ENCODE measurements at places on chromosomes 7 and 10.

DNA sequence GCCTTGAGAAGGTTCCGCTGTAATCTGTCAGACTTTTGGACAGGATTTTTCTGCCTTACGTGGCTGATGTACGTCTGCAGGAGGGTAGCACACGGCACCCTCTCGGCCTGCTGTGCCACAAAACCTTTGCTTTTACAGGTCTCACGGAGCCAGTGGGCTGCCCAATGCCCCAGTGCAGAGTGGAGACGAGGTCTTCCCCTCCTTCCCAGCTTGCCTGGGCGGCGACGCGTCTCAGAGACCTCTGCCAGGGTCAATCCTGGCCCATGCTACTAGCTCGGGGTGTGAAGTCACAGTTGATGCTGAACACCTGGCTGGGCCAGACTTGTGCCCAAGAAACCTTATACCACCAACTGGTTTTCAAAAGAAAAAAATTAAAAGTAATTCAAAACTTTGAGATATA, 526.4 kb downstream of the DNAJB6 start:
- DNase-seq, result no peak

DNA sequence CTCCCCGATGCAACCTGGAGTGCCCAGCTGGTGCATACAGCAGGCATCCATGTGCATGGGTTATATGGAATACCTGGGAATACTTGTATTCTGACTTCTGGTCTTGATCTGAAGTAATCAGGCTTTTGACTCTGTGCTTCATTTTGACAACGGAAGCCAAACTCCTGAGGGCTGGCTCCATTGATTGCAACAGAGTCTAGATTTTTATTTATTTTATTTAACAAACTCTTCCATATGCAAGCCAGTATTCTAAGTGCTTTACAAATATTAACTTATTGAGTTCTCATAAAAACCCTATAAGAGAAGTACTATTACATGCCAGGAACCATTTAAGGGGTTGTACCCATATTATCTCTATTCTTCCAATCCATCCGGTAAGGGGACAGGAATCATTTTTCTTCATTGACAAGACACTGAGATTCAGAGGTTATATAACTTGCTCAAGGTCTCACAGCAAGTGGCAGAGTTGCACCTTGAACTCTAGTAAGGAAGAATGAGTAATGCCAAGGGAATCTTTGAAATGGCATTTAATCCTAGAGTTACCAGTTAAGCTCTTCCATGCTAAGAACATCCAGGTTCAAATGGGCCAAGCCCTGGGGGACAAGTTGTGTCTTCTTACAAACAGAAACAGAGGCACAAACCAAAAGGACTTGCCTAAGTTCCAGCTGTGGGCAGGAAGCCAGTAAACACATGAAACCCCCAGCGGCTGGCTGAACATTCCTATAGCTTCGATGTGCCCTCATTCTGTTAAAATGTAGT, 241.0 kb downstream of the WDR11 start:
- no peak for DNase-seq

- no peak for DNase-seq
Observed at GRCh38 chr7:140657891-140658290, 14.9 kb upstream of the ADCK2 start.

- DNase-seq, result peak; percentile 23
Observed at GRCh38 chr10:11625019-11625735, 13.7 kb upstream of the USP6NL start.

DNA sequence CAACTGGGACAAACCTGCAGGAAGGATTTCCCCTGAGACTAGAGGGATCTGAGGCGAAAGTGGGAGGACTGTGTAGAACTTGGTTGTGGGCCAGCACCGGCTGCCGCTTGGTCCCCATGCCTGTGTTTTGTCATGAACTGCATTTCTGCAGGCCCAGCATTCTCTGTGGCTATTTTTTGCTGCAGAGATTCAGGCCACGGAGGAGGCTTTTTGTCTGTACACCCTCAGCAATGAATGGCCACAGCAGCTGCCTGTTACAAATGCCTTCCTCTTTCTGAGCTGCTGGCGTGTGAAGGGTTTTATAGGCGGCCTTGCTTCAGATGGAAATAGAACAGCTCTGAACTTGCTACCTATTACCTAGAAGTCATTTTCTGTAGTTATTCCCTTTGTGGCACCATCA, 164.4 kb downstream of the SH2D4B start:
- peak; percentile 26 for DNase-seq

GRCh38 chr10:49594594-49594993, 15.5 kb upstream of the SLC18A3 start:
- DNase-seq, result peak; percentile 68

DNA sequence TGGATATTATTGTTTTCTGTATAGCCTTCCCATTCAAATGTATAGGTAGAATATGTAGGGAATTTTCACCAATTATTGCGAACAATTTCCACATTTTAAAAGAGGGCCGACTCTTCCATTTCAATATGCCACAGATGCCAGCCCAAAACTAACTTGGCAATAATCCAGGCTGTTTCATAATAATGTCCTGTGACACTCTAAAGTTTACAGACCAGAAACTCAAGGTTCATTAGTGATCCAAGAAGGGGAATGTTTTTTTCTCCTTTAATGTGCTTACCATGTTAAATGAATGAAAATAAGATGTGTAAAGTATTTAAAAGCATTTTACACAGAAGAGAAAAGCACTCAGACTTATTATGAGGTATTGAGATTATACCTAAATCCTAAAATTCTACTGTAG, 63.0 kb upstream of the FAM3C start:
- no peak for DNase-seq

GRCh38 chr7:13241416-13241815, 554.0 kb downstream of the ARL4A start:
- DNase-seq, result no peak

DNA sequence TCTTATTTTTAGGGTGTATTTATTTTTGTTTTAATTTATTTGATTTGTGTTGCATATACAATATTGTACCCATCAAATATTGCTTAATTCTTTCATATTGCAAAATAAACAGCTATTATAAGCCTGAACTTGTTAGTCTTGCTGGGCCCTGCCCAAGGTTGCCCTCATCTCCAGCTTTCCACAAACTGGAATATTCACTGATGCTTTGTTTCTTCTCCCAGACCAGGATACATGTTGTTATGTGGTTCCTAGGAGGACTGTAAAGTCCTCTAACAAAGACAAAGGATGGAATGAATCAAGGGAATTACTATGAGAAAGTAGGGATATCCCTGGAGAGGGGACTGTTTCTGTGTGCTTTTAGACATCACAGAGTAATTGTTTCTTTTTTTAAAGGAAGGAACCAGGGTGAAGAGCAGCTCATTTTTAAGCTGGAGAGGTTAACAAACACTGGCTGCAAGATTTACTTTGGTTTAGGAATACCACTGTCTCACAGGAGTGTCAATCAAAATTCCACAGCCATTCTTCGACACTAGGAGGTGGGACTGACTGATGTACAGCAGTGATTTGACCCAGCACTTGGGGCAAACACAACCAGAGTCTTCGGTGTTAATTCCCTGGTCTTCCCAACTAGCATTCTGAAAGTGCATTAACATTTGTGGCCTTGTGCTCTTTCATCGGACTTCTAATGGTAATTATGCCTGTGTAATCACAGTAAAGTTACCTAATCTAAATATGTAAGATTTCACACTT, 14.8 kb upstream of the CD36 start:
- no peak for DNase-seq

DNA sequence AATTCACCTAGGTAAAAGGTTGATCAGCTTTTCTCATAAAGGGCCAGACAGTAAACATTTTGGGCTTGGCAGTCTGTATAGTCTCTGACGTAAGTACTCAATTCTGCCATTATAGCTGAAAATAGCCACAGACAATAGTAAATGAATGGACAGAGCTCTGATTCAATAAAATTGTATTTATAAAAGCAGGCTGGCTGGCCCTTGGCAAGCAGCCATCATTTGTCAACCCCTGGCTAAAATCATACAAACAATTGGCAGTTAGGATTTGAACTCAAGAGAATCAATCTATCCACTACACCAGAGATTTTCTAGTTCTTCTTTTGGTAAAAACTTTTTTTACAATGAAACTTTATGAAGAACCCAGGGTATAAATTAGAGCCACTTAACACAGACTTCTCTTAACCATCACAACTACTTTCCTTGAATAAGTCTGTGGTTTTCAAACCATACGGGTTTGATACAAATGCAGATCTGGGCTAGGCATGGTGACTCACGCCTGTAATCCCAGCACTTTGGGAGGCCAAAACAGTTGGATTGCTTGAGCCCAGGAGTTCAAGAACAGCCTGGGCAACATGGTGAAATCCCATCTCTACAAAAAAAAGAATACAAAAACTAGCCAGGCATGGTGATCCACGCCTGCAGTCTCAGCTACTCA, 124.5 kb downstream of the SLC16A9 start:
- DNase-seq, result no peak

DNA sequence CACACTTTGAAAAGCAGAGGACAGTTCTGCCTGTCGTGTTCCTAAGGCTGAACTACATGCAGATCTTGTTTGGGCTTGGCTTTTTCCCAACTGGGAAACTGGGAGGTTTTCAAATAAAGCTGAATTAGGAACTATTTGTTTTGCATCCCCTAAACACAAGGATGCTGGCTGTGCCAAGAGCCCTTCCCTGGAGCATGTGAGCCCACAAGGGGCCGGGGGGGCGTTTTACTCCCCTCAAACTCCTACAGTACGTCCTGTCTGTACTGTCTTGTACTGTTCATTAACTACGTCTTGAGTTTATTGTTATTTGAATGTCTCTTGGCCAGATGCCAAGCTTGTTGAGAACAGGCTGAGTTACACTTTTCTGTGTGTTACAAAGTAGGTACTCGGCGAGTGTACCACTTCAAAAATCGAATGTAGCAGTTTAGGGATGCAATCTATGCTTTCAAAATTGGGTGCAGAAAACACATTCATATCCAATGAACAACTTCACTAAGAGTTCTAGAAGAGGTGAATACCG, 94.9 kb downstream of the GFRA1 start:
- DNase-seq, result no peak

- no peak for DNase-seq
Observed at GRCh38 chr7:80533287-80533686, 21.4 kb upstream of the GNAT3 start.

GRCh38 chr7:112160130-112160770, 45.9 kb downstream of the DOCK4 start:
- no peak for DNase-seq

DNA sequence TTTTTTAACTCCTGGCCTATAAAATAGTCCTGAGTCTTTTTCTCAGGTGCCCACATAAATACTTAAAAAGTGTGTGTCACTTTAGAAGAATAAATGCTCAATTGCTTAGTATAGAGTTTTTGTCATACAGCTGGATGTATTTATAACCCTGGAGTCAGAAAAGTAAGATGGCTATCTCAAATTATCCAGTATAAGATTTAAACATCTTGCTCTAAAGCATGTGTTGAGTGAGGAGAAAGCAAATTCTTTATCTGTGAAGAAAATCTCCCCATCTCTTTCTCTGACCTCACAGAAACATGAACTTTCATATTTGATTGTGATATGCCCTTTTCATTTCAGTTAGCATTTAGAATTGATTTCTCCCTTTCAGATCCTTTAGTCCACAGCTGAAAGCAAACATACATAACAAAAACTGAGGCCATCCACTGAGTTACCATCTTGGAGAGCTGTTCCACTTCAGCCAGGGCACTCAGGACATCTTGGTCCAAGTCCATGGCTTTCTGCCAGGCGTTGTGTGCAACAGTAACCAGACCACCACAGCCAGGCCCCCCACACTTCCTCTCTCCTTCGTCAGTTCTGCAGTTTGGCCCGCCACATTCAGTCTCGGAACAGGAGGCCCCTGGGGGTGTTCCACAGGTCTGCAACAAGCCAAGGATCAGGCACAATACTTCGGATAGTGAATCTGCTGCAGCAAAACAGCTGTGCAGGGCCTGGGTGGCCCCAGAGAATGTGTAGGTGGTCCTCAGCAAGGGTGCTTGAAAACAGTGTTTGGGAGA, 40.9 kb downstream of the DLD start:
- no peak for DNase-seq

GRCh38 chr7:116231543-116231942, 21.2 kb downstream of the TES start:
- DNase-seq, result no peak

DNA sequence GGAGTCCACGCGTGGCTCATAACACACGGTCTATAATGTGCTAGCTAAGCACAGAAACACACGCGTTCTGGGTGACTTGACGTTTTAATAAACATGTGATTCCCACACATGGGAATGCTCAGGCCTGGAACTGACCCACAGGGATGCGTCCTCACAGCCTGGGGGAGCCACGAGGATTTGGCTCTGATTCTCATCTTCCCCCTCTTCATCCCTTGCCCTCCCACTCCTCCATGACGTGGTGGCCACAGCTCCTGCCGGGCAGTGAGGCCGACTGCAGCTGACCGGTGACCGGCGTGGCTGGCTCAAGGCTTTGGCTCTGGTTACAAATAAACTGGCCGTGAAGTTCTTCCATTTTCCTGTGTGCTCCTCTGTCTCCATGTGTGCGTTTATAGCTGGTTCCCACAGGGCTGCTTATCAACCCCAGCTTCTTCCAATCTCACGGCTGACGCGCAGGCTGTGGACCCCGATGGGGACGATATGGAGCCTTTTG, 40.9 kb upstream of the KLF6 start:
- no peak for DNase-seq

DNA sequence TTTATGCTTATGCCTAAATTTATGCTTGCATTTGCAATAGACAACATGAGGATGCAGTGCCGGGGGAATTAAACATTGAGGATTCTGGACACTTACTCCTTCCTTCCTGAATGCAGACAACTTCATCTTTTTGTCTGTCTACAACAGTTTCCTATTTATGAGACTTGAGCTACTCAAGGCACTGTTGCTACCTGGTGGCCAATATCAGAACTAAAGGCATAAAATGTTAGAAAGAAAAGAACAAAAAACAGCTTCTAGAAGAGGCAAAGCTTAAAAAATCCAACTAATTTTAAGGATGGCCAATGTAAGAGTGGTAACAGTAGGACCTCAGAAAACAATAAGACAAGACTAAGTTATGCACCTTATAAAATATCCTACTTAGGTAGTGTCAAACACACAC, 144.5 kb upstream of the PTN start:
- no peak for DNase-seq

- no peak for DNase-seq
Observed at GRCh38 chr10:64039198-64039597, 518.0 kb downstream of the REEP3 start.

- DNase-seq, result no peak
Observed at GRCh38 chr7:131950758-131951157, 394.3 kb upstream of the PODXL start.

- DNase-seq, result no peak
Observed at GRCh38 chr7:158266817-158267741, 320.5 kb downstream of the PTPRN2 start.

DNA sequence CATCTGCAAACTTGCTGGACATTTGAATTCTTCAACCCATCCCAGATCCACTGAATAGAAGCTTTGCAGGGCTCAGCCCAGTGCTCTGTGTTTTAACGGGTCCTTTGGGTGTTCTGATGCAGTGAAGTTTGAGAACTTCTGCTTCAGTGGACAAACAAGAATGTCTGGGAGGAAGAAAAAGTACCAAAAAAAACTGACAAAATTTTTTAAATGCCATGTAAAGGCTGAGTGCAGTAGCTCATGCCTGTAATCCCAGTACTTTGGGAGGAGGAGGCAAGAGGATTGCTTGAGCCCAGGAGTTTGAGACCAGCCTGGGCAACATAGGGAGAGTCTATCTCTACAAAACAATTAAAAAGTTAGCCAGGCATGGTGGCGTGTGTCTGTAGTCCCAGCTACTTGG, 51.8 kb upstream of the FRMD4A start:
- no peak for DNase-seq
